ENCODE measurements at places on chromosomes 1 and 21.

DNA sequence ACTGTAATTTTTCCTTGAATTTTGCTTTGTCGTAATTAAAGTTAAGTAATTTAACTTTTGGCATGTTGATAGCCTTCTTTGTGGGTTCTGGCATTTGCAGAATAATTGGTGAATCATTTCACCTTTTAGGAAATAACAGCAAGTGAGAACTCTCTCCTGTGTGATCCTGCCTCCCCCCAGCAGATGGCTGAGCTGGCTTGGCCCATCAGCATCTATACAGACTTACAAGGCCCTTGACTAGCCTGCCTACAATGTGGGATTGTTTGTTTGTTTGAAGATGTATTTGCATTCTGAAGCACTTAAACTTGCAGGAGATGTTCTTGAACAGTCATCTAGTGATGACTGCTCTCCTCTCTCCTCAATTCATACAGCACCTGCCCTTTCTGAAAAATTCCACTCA is 55.9 kb downstream of the MACO1 start:
- DNase-seq: no peak

DNA sequence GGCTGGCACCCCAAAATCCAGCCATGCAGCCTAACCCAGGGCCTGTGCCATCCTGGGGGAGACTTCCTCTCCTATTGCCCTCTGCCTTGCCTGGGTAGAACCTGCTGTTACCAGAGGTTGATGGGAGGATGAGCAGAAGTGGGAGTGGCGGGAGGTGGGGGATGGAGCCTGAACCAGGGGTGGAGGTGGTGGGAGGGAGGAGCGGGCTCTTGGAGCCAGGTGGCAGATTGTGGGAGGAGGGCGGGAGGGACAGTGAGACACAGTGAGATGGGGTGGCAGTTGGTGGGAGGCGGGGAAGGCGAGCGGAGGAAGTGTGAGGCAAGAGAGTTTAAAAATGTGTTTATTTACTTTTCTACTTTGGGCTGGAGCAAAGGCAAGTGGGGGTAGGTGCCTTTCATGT is 87.3 kb downstream of the KCNJ6 start:
- DNase-seq: no peak

DNA sequence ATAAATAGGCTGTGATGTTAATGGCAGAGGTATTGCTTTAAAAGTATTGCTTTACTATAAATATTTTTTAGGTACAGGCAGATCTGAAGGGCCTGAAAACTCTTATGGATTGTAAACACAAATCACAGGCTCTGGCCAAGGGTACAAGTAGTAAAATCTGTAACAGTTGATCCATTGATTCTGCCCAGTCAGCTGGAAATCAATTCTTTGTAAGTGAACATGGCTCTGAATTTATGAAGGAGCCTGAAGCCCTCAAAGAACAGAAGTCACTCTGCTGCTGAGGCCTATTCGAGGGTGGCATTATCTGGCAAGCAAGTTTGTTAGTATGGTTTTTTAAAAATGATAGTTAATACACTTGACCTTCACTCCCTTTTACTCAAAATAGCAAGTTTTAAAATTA is 834.0 kb upstream of the TMPRSS15 start:
- DNase-seq: no peak

GRCh38 chr1:164524810-164525209 is 34.2 kb upstream of the PBX1 start:
- DNase-seq: no peak

GRCh38 chr1:246576709-246577032 is 10.4 kb downstream of the CNST start:
- no peak for DNase-seq

DNA sequence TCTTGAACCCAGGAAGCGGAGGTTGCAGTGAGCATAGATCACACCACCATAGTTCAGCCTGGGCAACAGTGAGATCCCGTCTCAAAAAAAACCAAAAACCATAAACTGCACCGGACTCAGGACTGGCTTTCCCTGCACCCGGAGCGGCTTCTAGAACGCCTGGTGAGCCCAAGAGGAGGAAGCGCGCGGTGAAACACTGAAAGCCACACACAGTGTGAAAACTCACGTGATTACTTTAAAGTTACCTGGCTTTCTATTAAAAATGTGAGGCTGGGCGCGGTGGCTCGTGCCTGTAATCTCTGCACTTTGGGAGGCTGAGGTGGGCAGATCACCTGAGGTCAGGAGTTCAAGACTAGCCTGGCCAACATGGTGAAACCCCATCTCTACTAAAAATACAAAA is 7.0 kb upstream of the TRAPPC10 start:
- DNase-seq: no peak

GRCh38 chr1:96473791-96474434 is 247.7 kb upstream of the PTBP2 start:
- DNase-seq: no peak

GRCh38 chr1:182764029-182764727 is 25.4 kb upstream of the NPL start:
- DNase-seq: no peak

GRCh38 chr1:244659694-244660093 is 6.8 kb downstream of the DESI2 start:
- no peak for DNase-seq

DNA sequence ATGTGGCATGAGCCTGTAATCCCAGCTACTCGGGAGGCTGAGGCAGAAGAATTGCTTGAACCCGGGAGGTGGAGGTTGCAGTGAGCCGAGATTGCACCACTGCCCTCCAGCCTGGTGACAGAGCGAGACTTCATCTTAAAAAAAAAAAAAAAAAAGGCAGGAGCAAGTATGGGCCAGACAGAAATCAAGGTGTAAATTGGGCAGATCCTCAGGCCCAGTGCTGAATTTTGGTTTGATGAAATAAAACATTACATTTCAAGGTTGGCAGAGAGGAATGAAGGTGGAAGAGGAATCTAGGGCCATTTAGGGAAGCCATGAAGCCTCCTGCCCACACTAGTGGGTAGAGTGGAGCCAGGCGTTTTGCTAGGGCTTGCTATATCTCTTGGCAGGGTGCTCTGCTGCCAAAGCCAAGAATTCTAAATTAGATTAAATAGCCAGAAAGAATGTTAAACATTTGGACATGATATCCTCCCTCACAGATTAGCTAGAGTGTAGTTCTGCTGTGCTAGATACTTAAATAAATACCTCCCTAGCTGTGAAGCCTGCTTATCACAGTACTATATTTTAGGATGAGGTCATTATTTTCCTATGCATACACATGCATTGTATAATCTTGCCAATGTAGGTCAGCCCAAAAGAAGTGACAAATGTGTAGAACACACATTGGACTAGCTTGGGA is 16.6 kb upstream of the LGALS8 start:
- DNase-seq: no peak

DNA sequence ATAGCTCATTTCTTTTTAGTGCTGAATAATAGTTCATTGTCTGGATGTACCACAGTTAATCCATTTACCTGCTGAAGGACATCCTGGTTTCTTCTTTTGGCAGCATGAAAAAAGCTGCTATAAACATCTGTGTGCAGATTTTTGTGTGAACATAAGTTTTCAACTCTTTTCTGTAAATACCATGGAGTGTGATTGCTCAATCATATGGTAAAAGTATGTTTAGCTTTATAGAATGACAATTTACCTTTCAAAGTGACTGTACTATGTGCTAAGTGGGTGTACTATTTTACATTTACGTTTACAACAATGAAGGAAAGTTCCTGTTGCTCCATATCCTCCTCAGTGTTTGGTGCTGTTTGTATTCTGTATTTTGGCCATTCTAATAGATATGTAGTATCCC is 49.0 kb downstream of the RUNX3 start:
- no peak for DNase-seq

- no peak for DNase-seq
Observed at GRCh38 chr1:203250911-203251310, 21.4 kb upstream of the CHIT1 start.

GRCh38 chr1:8197493-8198282 is 120.2 kb upstream of the SLC45A1 start:
- DNase-seq: no peak

GRCh38 chr1:67590329-67590728 is 94.7 kb upstream of the GADD45A start:
- no peak for DNase-seq

GRCh38 chr1:116624040-116624439 is 43.5 kb downstream of the IGSF3 start:
- no peak for DNase-seq

DNA sequence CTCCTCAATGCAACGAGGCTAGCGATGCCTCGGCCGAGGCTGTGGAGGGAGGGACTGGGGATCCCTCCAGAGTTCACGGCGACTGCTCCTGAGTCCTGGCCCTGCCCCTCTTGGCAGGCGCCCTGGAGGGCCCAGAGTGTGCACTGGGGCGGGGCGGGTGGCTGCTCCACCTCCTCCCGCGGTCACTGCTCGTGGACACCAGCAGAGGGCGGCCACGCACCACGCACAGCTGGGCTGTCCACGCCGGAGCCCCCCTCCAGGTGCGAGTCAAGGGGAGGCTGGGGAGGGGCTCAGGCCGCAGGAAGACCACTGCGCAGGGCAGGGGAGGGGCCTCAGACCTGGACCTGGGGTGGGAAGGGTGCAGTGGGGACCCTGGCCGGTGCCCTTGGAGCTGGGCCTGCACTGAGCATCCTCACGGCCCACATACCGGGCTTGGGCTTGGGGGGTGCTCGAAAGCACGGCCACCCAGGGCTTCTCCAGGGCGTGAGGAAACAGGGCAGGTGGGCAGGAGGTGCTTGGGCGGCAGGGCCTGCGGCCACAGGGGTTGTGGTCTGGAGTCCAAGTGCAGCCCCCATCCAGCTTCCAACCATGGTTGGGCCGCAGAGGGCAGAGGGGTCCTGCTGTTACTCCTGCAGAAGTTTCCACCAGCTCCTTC is 20.6 kb upstream of the TTC34 start:
- DNase-seq: no peak

DNA sequence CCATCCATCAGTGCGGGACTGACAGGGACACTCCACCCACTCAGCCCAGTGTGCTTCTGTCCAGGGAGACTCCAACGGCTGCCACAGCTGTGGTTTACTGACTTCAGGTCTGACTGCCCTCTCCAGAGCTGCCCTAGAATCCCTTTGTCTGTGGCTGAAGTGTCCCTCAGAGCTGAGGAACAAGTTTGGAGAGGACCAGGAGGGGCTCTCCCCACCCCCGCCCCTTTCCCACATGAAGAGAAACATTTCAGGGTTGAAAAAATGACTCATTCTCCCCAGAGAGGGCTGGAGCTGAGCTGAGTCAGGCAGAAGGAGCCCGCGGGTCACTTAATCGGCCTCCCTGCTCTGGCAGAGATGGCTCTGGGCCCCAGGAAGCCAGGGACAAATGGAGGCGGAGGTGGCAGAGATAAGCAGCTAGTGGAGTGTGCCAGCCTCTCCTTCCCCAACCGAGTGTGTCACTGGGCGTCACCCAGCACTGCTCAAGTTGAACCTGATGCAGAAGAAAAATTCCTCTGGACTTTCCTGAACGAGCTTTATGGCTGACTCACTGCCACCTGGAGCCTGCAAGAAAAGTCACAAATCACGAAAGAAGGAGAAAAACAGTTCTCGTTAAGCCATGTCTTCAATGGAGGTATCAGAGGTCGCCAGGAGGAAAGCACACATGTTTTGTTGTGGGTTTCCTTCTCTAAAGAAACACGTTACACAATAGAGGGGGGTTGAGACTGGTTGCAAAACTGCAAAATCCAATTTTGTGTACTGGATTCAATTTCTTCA is 34.3 kb upstream of the ECE1 start:
- peak; percentile 82 for DNase-seq

DNA sequence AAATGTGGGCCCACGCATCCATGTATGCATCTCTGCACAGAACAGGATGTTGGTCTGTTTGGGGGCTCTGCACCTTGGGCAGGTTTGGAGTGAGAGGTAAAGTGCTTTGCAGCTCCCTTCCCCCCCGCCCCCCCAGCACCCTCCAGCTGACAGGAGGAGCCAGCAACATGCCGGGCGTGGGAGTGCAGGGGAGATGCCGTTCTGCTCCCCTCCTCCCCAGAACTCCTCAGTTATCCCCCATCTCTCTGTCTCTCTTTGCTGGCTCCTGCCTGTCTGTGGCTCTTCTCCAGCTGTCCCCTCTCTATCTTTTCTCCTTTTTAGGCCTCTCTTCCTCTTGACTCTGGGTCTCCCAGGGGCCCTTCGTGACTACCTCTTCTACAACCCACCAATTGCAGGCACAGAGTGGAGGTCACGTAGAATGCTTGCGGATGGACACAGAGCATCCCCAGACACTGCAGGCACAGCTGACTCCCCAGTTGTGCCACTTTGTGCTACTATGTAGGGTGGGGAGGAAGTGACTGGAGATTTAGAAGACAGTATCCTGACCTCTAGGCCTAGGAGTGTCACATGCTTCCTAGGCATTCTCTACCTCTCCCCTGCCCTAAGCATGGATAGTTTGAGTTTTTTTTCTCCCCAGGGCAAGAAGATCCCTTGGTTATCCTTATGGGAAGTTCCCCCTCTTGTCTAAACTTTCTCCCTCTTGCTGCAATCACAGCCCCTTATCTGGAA is 1.7 kb upstream of the RORC start:
- DNase-seq: no peak

GRCh38 chr1:183987593-183988318 is 49.8 kb downstream of the COLGALT2 start:
- no peak for DNase-seq

DNA sequence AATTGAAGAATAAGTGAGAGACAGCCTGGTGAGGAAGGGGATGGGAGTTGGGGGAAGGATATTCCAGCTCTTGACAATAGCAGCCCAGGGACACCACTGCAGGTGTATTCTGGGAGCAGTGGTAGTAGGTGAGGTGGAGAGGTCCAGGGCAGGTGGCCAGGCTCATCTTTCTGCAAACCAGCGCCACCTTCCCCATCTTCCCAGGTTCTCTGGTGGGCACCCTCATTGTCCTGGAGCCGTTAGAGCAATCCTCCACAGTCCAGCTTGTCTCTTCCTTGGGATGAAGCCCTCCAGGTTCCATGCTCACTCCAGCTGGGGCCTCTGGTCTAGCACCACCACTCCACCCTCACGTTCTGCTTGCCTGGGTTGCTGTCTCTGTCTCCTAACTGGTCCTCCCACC is 97.0 kb downstream of the IER5 start:
- DNase-seq: no peak

DNA sequence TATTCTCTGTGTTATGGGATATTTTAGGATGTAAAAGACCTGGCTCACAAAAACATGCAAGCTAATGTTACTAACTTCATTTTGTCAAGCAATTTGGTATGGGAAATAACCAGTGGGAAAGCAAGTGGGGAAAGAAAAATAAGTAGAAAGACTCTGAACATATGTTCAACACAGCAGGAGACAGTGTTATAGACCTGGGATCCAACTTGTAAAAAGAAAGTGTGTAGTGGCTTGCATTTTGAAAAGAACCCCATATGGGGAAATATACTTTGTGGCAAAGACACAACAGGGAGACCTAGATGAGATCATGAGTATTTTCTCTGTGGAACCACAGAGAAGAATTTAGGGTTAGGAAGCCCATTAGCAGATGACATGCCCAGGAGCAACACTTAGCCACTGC is 212.7 kb upstream of the NRIP1 start:
- DNase-seq: no peak

DNA sequence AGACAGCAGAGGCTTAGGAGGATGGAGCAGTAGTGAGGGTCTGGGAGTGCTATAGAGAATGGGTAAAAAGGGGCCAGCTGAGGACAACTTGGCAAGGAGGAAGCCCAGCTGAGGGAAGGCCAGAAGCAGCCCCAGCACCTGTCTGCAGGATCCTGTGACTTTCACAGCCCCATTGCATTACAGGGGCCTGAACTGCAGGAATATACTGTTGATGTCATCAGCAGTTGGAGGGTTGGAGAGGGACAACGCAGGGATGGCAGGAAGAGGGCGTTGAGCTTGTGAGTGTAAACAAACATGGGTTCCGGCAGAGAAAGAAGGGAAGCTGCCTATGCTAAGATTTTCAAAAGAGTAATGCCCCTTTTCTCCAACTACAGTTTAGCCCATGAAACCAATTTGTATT is 628.5 kb downstream of the SMYD3 start:
- DNase-seq: no peak

GRCh38 chr21:20720623-20721022 is 277.6 kb upstream of the NCAM2 start:
- no peak for DNase-seq

Measured in CD4-positive, alpha-beta T cell treated with Interleukin-4 for 4 hours (primary cell).